K562 (cell line): ENCODE measurements at places on chromosomes 3 and 15. TPM values are rescaled to one million over a fixed set of nuclear protein-coding genes. Genes with fewer than 3 reads are reported as not detected.

The KLHL40 gene
- polyA plus RNA-seq, result not detected in 2 replicates

The TMCO5A gene
- polyA plus RNA-seq, result not detected in 2 replicates

The WWTR1 gene
- polyA plus RNA-seq, result 0.34 and 1.5 TPM in 2 replicates

The SLC51B gene
- polyA plus RNA-seq, result not detected in 2 replicates

The DLEC1 gene
- polyA plus RNA-seq, result not detected in 2 replicates

The NR2C2 gene
- polyA plus RNA-seq, result 13.9 and 18.0 TPM in 2 replicates

The WDR49 gene
- polyA plus RNA-seq, result not detected in 2 replicates

The TMEM40 gene
- not detected in 2 replicates for polyA plus RNA-seq

The MST1R gene
- 5.3 and 10.1 TPM in 2 replicates for polyA plus RNA-seq

The ZNF660 gene
- 0.18 and 0.19 TPM in 2 replicates for polyA plus RNA-seq

- no peak for DNase-seq
Measured at GRCh38 chr3:149362366-149362765, 15.1 kb downstream of the TM4SF1 start.

DNA sequence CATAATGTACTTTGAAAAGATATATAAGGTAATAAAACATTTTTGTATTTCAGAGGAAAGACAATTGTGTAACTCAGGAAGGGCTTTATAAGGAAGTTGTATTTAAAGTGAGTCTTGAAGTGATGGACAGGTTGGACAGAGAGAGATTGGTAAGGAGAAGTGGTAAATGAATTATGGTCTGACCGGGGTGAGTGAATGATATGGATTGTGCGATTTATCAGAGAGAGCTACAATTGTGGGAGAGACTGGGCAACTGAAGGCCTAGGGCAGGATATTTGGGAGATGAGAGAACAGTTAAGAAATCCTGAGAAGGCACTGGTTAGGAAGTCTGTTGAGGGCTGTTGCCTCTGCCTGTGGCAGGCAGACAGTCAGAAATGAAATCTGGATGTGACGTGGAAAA, 14.8 kb downstream of the IL1RAP start:
- no peak for DNase-seq

GRCh38 chr15:74032046-74032445, 37.5 kb downstream of the PML start:
- DNase-seq, result no peak

GRCh38 chr15:20665653-20666052, 124.1 kb upstream of the GOLGA6L6 start:
- no peak for DNase-seq

DNA sequence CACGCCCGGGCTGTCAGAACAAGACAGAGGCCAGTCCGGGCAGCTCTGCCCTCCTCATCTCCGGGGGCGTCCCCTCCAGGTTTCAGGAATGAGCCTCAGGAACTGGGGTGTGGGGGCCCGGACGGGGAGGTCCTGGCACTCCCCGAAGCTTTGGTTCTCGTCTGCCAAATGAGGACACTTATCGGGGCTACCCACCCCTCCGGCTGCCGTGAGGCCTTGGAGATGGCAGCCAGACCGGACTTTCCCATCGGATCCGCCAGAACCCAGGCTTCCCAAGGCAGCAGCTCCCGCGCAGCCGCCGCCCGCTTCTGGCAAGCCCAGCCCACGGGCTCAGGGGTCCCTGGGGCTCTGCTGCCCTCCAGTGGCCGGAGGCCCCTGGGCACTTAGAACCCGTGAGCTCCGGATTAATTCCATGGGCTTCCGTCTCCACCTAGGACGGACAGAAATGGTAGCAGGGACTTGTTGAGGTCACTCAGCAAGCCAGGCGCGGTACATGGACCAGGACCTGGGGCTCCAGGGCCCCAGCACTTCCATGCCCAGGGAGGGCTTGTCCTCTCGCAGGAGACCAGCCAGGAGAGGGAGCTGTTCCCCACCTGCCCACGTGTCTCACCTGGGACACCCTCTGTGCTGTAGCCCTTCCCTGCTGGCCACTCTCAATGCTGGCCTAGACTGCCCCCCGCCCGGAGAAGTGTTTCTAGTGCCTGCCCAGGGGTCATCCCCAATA, 89.4 kb downstream of the LINGO1 start:
- DNase-seq, result peak; percentile 95

DNA sequence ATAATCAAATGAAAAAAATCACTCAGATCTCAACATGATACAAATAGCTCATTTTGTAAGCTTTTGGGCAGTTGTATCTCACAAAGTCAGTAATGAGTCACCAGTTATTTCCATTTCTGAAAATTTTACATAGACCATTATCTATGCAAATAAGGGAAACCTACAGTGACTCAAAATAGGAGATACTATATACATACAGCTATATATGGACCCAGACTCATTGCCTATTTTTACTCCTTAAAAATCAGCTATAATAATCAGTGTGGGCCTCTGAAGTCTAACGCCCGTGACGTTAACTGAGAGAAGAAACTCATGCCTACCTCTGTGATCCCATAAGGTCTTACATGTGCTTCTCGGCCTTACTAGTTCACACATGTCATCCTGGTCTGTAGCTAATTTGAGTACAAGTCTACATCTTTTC, 31.6 kb downstream of the LRIG1 start:
- no peak for DNase-seq

DNA sequence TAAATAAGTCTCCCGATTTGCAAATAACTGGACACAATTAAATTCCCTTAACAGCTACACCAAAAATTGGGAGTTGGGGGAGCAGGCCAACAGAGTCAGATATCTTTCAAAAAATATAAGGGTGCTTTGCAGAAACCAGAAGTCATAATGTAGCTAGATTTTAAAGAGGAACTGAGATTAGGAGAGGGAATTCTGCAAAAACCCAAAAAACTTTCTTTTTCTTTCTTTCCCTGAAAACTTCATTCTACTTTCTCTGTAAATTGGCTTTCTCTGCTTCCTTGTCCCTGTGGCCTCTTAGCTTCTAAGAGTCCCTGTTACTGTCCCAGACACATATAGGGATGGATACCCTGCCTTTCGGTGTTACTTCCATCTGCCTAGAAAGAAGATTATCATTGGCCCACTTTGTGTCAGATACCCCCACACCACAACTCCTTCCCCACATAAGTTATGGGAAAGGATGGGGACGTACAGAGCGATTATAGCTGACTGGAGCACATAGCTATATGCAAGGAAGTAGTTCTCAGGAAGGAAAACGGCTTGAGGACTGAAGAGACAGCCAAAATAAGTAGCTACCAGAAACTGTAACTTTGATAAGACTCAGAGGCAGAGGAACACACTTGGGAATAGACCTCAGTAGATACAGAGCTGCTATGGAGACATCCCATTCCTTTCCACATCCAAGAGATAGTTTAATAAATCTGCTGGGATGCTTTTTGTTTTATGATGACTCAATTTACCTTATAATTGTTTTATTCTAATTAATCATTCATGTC, 129.1 kb upstream of the TGFBR2 start:
- no peak for DNase-seq

- DNase-seq, result no peak
Measured at GRCh38 chr3:59558906-59559720, 509.3 kb upstream of the CFAP20DC start.

DNA sequence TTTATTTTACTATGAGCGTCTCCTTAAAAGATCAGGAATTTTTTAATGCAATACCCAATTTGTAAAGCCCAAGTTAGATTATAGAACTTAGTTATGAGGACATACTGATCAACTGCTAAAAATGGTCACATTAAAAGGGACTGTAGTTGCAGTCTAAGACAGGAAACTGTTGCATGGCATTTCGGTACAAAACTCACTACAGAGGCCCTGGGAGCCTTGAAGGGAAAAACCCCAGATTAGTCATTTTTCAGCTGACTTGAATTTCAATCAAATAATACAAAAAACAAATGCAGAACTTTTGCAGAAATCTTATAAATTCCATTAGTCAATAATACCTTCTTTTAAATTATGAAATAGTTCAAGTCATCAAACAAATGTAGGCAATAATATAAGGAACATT, 6.9 kb upstream of the PTX3 start:
- DNase-seq, result no peak

GRCh38 chr15:44299997-44300396, 11.5 kb downstream of the GOLM2 start:
- no peak for DNase-seq

DNA sequence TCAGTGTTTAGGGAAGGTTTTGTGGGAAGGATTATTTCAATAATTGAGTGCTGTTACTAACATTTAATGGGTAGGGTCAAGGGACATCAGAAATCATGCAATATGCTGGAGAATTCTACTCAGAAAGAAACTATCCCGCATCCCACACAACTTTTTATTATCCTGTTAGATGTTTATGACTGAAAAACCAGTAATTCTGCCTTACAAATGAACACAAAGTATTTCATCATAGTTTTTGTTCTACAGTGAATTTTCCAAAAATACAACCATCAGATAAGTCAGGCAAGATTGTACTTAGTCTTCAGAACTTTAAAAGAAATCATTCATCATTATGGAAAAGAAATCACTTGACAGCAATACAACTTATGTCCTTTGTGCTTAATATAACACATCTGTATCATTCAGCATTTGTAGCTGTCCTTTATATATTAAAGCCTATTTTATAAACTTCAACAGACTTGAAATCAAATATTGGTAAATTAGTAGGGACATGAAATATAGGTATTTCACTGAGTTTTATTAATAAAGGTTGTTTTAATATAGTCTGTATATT, 61.9 kb downstream of the TRPM7 start:
- DNase-seq, result no peak

DNA sequence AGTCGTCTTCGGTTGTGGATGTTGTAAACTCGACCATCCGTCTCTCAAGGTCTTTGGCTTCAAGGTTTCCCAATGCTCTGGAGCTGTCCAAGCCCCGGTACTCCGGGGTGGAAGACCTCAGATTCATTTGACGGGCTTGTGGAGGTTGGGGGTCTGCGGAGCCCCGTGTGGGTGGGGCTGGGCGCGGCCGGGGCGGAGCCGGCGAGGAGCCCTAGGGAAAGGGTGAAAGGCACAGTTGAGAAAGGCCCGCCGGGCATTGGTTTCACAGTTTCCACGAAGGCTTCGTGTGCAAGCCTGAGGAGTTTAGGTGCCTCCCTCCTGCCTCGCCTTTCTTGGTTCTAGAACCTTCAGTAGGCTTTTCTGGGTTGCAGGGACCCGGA, 360 bp upstream of the MGA start:
- no peak for DNase-seq

- no peak for DNase-seq
Measured at GRCh38 chr15:80457896-80458295, 53.7 kb downstream of the ARNT2 start.

DNA sequence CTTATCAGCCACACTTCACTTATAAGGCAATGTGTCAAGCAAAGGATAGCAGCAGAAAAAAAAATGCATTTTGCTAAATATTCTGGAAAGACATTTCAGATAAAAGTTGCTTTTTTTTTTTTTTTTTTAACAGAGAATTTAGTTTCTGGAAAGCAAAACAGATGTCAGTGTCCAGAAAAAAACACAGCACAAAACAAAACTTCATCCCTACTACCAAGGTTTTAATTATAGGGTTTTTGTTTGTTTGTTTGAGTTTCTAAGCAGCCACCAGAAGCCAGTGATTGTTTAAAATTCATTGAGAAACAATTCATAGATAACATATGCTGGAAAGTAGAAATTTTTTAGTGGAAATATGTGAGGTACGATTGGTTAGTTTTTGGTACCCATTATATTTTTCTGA, 1202.7 kb downstream of the OTOL1 start:
- DNase-seq, result no peak

DNA sequence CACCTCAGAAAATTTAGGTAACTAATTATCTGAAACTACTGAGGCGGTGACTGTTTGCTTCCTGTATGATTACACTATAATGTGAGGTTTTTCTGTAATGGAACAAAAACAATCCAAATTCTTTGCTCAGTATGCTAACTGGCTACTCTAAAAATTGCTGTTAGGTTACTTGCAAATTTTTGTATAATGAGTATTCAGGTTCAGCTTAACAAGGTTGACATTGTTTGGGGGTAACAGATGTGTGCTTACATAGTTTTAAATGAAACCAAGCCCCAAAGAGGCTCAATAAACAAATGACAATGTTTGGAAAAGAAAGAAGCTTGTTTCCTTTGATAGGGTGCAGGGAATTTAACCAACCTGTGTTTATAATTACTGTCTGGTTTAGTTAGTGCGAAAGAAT, 414.5 kb upstream of the MDFIC2 start:
- DNase-seq, result no peak

GRCh38 chr3:177419904-177420601, 222.8 kb upstream of the TBL1XR1 start:
- no peak for DNase-seq

DNA sequence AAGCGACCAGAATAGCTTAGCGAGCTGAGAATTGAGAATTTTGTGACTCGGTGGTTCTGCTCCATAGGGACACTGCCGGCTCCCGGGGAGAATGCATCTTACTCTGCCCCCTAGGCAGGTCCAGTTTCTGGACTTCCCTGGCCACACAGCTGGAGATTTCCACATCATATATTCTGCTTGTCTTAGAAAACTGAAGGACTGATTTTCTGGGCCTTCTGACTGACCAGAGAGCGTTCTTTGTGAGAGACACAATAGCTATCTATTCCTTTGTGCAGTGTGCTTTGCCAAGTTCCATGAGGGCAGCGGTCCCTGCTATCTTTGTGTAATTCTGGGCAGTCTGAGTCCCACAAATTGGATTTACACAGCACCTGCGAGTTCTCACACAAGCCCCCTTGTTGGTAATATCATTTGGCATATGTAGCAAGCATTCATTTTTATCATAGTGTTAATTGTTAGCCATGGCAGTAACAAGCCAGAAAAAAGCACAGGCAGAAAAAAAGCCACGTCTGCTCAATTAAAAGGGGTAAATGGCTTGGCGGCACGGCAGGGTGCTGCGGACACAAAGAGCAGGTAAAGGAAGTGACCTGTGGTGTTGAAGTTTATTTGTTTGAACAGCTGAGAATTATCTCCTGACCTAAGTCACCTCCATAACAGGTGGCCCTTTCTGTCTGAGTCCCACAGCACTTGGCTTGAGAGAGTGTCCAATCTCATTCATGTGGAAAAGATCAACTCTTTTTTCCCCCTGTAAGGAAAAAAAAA, 688.7 kb downstream of the TUSC7 start:
- no peak for DNase-seq

GRCh38 chr3:177729956-177730681, 532.8 kb upstream of the TBL1XR1 start:
- no peak for DNase-seq

GRCh38 chr15:31398677-31399301, 72.2 kb downstream of the KLF13 start:
- DNase-seq, result no peak
